NCI-H1694 (cell line): ENCODE measurements at places on chromosomes 2 and 18.

- DNase-seq = no peak
Observed at GRCh38 chr2:181697126-181697525, 16.8 kb upstream of the NEUROD1 start.

DNA sequence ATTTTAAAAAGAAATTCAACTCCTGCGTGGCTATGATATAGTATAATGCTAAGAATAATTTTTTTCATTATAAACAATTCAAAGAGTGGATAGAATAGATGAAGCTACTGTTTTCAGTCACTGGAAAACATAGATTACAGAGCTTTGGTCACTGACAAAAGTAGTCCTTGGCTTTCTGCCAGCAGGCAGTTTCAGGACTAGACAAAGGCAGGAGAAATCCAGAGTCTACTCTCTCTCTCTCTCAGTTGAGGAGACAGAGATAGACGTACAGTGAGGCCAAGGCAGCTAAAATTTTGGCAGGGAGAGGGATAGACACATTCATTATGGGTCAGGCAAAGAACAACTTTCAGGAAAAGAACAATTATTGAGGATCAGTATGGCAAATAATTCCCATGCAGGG lies 491.4 kb upstream of the CRIM1 start:
- DNase-seq = no peak

- no peak for DNase-seq
Observed at GRCh38 chr2:103419506-103419905, 657.7 kb downstream of the TMEM182 start.

GRCh38 chr2:167335541-167335992 lies 447.3 kb downstream of the XIRP2 start:
- no peak for DNase-seq

DNA sequence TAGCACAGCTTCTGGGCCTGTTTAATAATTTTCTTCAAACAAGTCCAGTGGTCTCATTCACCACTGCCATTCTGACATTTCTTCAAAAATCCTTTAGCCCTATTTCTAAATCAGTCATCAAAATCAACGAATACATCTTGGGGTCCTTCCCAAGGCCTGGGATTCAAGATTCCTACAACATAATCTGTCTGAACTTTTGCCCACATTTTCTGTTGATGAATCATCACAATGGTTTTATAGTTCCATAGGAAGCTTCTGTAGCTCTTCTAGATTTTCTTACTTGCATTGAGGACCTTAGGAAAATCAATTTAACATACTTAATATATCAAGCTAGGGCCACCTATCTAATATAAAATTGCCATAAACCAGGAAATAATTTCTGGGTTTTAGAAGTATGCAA lies 811.8 kb upstream of the ACVR2A start:
- DNase-seq = no peak

- DNase-seq = no peak
Observed at GRCh38 chr2:238102865-238103264, 2.7 kb downstream of the ESPNL start.

DNA sequence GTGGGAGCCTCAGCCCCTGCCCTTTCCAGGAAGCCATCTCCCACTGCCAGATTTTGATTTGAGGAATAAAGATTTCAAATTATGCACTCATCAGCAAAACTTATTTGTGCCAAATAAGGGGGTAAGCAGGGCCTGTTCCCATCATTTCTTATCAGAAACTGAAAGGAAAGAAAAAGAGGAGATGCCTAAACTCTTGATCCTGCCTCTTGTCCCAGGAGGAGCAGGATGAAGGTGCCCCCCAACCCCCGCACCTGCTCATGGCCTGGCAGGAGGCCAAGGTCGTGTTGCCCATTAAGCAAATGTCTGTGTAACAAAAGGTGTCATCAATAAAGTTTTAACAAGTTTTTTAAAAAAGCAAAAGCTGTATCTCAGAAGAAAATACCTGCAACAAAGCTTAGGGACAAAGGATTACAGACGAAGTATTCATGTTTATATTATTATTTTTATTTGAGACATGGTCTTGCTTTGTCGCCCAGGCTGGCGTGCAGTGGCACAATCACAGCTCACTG lies 80.0 kb downstream of the INPP5D start:
- DNase-seq = no peak

DNA sequence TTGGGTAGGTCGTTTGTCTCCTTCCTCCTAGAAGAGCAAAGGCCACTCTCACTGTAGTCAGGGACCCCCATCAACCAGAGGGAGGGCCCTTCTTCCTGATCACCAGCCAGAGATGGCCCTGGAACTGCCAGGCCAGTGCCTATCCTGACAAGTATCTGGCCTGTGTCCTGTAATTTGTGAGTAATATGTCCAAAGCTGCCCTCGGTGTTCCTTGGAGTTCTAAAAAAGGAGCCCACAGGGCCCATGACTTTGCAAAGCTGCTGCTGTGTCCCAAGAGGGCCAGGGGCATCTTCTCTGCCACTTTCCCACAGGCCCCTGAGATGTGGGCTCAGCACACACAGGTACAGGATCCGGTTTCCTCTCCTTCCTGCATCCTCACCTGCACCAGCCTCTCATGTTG lies 212.4 kb downstream of the SEPTIN10 start:
- no peak for DNase-seq

- DNase-seq = peak; percentile 83
Observed at GRCh38 chr2:23600346-23600745, 215.4 kb downstream of the KLHL29 start.

DNA sequence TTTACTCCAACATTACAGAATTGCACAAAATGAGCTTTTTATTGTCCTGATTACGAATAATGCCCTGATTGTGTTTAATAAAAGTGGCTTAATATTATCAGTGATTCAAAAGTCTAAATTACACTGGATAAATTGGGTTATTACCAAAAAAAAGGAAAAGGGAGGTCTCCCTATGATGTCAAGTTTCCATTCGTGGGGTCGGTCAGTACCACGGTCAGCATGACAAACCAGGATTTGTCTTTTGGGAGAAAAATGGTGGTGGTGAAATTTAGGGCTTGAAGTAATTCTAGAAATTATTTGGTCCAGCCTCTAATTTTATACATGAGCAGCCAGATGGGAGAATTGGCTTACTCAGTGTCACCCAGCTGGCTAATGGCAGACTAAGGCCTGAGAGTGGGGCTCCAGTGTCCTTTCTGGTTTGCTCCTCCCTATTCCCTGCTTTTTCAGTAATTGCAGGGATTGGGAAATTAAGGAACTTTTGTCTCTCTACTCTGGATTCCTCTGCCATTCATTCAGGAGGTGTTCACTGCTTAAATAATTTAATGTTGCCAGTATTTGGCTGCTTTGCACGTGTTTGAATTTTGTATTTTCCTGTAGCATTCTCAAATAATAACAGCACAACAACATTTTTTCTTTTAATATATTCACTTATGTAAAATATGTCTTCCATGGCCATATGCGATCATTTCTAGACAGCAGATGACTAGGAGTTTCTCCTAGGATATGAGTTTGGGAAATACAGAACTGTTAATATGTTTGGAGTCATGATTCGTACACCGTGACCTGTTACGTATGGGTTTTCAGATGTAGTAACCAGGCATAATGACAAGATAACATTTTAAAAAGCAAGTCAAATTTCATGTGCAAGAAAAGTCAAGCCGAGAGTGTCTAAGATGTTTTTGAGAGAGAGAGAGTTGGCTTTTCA lies 128.9 kb upstream of the NOSTRIN start:
- DNase-seq = no peak

DNA sequence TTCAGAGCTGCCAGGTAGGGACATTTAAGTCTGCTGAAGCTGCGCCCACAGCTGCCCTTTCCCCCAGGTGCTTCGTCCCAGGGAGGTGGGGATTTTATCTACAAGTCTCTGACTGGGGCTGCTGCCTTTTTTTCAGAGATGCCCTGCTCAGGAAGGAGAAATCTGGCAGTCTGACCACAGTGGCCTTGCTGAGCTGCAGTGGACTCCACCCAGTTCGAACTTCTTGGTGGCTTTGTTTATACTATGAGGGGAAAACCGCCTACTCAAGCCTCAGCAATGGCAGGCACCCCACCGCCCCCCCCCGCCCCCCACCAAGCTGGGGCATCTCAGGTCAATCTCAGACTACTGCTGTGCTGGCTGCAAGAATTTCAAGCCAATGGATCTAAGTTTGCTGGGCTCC lies 458.1 kb upstream of the RAB12 start:
- no peak for DNase-seq

GRCh38 chr2:54903736-54904554 lies 146.3 kb downstream of the RTN4 start:
- no peak for DNase-seq

- DNase-seq = no peak
Observed at GRCh38 chr2:85143463-85144082, 10.4 kb downstream of the TCF7L1 start.

GRCh38 chr18:79360933-79361332 lies 34.8 kb upstream of the NFATC1 start:
- DNase-seq = no peak

GRCh38 chr18:57839942-57840381 lies 36.8 kb upstream of the ATP8B1 start:
- DNase-seq = no peak

GRCh38 chr2:126986631-126987187 lies 88.0 kb downstream of the TEX51 start:
- no peak for DNase-seq

DNA sequence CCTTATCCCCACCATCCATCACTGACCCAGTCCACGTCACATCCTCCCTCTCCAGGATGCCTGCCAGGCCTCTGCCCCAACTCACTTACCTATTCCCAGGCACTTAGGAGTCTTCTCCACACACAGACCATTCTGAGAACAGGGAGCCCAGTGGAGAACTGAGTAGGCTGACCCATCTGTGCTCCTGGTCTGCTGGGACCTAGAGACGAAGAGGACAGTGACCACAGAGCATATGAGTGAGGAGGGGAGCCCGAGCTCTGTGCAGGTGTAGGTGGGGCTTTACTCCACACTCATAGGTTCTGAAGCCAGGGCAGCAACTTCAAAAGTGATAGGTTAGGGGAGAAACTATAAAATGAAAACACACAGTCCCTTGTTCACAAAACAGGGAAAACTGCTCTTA lies 130.0 kb downstream of the NDUFA10 start:
- no peak for DNase-seq

GRCh38 chr2:240593026-240593702 lies 6.6 kb downstream of the CAPN10 start:
- peak; percentile 95 for DNase-seq

GRCh38 chr18:67496469-67496868 lies 20.1 kb downstream of the DSEL start:
- no peak for DNase-seq

DNA sequence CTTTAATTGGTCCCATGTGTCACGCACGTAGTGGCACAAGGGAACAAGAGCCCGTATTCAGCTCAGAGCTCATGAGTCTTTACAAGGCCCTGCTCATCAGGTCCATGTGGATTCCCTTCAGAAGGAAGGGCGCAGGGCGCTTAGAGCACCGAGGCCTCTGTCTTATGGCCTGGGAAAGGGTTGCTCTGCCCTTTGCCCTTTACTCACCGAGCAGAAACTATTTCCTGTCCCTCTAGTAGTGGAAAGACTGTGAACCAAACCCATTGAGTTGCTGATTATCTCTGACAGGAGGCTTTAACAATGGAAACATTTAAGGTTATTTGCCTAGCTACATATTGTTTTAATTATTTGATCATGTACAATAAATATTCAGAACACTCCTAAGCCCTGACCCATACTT lies 102.0 kb upstream of the ACAA2 start:
- DNase-seq = no peak

DNA sequence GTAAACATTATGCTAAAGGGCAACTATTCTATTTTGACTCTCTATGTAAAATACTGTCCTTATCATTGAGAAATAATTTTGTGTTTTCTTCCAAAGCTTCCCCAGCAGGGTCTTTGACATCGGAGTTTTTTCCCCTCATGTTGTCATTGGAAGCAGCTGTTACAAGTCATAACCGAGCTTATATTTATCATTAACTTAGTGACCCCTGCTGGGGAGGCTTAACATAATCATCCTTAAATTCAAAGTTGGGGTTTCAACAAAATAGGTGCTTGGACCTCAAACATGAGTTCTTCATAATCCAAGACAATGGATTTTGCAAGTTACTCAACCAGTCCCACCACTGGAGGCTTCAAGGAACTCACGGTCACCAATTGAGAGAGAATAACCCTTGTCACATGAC lies 330.9 kb downstream of the DCC start:
- peak; percentile 44 for DNase-seq

GRCh38 chr18:12327510-12328178 lies 19.6 kb downstream of the TUBB6 start:
- no peak for DNase-seq
